ENCODE measurements at places on chromosomes 2 and 18.

DNA sequence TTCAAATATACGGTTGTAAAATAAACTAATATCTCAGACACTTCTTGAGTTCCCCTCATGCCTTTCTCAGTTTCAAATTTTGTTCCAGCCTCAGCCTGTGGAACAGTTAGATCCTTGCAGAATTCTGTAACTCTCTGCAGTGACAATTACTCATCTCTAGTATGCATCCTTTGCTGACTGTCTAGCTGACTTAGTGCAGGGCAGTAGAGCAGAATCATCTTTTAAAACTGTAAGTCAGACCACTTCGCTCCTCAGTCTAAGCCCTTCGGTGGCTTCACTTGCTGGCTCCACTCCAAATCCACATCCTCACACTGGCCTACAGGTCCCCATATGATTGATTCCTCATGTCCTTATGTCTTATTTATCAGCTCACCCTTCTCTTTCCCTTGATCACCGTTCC, 164.1 kb upstream of the ZSWIM2 start:
- DNase-seq, result no peak

- DNase-seq, result no peak
Measured at GRCh38 chr2:188786368-188786841, 187.8 kb upstream of the COL3A1 start.

DNA sequence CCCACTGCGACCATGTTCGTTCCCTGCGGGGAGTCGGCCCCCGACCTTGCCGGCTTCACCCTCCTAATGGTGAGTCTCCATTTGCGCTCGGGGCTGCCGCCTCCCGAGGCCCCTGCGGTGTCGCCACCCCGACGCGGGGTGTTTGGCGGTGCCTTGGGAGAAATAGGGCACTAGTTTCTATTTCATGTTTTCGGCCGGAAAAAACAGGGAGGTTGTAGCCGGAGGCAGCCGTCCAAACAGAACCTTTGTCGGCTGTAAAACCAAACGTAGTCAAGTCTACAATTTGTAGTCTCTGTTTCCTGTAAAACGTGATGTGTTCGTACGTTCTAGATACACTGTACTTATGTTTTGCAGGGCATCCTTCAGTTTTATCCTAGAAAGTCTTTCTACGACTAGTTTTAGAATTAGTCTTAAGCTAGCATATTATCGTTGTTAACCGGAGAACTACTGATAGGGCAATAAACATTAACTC, 290 bp downstream of the PSMG2 start:
- no peak for DNase-seq

DNA sequence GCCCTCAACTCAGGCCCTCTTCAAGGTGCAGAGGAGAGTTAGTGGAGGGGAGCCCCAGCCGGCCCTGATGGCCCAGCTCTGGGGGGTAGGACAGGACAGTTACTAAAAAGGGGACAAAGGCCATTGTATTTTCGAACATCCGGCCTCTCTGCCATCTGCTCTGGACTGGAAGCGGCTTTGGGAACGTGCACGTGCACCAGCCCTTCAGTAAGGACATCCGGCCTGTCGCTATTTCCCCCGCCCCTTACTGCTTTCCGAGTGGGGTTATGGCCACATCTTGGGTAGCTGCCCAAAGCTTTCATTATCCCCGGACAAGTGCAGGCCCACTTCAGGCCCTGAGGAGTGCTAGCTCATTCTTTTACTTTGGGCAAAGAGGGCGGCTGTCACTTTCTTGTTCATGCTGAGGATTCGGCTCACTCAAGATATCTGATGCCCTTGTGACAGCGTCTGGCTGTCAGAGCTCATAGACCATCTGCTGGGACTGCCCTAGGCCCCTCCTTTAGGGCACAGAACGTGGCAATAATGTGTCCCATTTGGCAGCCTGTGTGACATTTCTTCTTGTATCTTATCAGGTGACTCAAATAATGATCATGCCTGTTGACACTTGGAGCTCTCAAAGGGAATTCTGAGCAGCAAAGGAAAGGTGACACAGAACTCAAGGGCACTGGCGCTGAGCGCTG, 17.5 kb downstream of the SLC4A3 start:
- DNase-seq, result no peak

DNA sequence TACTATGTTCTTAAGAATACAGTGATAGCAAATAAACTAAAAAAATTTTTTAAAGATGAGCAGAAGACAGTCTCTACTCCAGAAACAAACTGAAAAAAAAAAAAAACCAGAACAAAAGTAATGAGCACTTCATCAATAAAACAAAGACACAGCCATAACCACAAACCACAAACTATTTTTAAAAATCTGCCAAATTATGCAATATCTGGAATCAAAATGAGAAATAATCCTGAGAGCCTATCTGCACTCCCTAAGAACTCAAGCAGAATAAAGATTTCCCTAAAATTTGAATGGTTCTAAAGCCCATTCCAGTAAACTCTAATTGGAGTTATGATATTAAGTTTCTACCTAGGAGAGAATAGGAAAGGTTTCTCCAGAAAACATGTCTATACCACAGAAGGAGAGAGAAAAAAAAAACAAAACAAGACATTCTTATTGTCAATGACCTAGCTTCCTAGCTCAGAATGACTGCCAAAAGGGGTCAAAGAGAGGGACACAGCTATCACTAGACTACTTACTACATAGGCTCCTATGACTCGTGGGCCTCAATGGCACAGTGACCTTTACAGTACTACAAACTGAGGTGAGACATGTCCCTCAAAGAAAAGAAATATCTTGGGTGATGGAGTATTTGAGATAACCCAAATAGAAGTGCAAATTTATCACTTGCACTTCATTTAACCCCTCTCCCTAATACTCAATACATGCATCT, 262.8 kb downstream of the ZEB2 start:
- no peak for DNase-seq

GRCh38 chr2:16012029-16012596, 71.8 kb downstream of the MYCN start:
- no peak for DNase-seq

DNA sequence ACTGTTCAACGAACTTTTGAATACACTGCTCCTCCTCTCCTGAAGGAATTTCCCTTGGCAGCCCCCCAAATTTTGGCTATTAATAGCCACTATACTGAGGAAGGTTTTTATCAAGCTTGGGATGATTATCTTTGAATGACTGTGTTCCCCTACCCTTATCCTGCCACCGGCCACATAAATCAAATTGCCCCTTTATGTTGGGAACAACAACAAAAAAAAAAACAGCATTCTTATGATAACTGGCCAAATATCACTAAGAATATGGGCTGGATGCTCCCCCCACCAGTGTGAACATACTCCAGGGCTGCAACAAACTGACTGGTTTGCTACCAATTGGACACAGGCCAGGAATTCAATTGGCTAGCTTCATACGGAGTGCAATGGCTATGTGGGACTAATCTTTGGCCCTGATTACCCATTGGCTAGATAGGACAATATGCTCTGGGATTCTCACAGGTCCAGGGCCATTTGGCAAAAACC, 20.6 kb downstream of the DUSP11 start:
- no peak for DNase-seq

- no peak for DNase-seq
Measured at GRCh38 chr18:54961868-54962267, 2.6 kb upstream of the CCDC68 start.

Data from stimulated activated CD8-positive, alpha-beta memory T cell treated with anti-CD3 and anti-CD28 coated beads, Interleukin-4, amount 100 ng/mL, for 24 hours (primary cell).